ENCODE measurements at places on chromosomes 6 and 20.

- DNase-seq = no peak
Measured at GRCh38 chr20:19497064-19497463, 261.0 kb upstream of the RIN2 start.

GRCh38 chr6:144528743-144529425 lies 243.7 kb downstream of the UTRN start:
- DNase-seq = no peak

DNA sequence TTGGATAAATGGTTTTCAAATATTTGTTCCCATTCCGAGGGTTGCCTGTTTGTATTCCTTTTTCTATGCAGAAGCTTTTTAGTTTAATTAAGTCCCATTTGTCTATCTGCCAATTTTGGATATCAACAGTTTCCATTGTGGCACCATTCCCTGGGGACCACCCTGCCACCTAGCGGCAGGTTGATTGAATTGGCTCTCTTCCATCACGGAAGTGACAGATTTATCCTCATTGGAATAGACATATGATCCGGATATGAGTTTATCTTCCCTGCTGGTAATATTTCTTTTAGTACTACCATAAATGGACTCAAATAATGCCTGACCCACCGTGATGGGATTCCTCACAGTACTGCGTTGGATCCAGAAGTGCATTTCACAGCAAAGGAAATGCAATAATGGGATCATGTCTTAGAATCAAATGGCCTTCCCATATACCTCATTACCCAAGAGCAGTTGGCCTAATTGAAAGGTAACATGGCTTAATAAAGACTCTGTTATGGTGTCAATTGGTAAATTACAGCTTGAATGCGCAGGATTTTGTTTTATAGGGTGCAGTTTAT lies 327.0 kb downstream of the BMP2 start:
- DNase-seq = no peak

DNA sequence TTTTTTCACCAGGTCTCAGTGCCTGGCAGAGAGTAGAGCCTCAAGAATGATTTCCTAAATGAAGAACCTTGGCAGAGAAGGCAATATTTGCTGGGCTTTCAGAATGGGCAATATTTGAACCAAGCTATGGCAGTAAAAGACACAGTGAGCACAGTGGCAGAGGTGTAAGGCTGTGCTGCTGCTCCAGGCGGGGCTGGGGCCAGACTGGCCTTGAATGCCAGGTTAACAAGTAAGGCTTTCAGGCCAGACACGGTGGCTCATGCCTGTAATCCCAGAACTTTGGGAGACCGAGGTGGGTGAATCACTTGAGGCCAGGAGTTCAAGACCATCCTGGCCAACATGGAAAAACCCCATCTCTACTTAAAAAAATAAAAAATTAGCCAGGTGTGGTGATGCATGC lies 8.5 kb upstream of the MYL9 start:
- DNase-seq = no peak

DNA sequence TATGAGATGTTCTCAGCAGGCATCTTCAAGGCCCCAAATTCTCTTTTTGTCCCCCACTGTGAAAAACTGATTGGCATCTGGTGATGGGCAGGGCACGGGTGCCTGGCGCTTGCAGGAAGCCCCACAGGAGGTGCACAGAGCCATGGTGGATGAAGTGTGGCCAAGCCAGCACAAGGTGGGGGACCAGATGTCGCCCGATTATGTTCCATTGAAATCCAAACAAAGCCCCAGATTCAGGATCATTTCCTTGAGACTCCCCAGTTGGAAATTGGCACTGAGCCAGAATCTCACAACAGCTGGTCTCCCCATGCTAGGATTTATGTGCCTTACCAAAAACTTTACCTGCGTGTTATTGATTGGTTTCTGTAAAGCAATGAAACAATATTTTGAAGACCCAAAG lies 186.1 kb downstream of the ADAT2 start:
- no peak for DNase-seq
